NCI-H146 (cell line): ENCODE measurements at places on chromosomes 16 and 17.
A peak's percentile ranks its signal among the peaks of the same experiment; 100 is the strongest.

GRCh38 chr17:32783602-32784001 is 93.3 kb downstream of the MYO1D start:
- DNase-seq, result peak; percentile 61

DNA sequence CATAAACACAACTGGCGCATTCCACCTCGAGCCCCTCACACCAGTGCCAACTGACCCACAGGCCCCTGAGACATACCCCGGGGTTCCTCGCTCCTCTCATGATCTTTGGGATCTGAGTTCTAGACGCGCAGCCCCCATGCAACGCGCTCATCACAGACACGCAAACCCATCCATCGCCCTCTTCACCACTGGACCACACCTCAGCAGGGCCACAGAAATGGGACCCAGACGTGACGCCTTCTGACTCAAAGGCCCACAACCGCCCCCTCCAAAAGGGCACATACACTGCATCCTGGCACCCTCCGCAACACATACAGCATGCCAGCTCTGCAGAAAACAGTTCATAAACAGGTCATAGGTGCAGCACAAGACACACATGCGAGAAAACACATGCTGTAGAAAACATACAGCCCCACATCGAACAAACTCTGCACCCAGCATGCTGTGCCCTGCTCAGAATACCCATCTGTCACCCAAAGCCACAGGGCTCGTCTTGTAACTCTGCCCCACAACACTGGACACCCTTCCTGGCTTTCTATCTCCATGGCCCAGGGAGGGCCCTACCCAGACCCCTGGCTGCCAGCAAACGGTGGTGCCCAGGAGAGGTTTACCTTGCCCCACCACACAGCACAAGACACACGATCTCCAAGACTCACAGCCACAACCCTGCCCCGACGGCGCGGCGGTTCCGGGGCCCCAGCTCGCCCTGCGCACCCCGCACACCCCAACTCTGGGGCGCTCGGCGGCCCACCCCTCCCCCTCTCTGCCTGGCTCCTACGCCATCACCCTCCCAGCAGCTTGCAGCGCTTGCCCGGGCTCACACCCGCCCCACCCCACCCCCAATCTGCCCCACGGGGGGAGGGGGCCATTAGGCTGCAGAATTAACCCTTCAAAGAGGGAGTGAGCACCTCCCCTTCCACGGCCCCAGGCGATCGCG is 887 bp downstream of the ZBTB4 start:
- peak; percentile 41 for DNase-seq

GRCh38 chr17:81075307-81075706 is 40.4 kb downstream of the BAIAP2 start:
- DNase-seq, result no peak

- no peak for DNase-seq
Measured at GRCh38 chr17:67636834-67637520, 80.8 kb upstream of the NOL11 start.

DNA sequence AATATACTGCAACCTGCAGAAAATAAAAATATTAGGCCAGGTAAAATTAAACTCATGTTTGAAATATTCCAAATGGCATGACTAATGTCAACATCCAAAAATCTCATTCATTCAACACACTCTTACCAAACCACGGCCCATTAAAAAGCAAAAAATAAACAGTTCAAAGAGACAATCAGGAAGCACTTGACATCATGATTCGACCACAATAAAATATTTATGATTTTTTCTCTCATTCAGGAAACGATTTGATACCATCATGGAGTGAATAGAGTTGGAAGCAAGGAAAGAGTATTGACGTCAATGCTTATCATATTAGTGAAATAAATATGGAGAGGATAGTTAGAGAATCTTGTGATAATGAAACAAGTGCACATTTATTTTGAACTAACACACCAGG is 354.1 kb downstream of the KCNJ2 start:
- DNase-seq, result no peak

DNA sequence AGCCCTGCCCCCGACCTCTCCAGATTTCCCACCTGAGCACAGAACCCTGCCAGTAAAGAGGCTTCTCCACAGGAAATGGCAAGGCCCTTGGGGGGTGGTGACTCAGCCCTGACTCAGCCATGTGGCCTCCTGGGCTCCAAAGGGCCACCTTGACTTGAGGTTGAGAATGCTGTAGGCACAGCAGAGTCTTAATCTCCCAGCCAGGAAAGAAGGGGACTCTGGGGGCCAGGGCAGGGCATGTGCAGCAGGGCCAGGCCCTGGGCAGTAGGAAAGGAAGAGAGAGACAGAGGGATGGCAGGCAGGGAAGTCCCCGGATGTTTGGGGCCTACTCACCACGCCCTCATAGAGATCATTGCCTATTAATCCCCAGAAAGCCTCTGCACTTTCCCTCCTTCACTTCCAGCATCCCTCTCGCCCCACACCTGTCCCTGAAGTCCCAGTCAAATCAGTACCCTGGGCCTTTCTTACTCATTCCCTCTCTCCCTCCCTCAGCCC is 4.8 kb upstream of the ITGA3 start:
- DNase-seq, result no peak

DNA sequence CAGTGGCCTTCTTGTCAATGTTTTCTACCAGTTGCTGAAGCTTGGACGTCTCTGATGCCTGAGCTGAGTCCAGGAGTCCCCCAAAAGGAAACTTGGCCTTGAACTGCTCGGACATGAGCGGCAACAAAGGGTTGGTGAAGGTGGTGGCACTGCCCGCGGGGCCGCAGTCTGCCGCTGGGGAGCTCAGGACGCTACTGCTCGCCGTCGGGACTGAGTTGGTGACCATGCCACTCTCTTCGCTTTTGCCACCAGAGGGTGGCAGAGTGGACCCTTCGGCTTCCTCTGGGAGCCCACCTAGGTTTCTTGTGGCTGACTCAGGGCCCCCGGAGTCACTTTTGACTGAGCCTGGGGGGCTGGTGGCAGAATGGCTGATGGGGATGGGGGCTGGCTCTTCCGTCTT is 11.0 kb downstream of the SALL1 start:
- DNase-seq, result no peak

DNA sequence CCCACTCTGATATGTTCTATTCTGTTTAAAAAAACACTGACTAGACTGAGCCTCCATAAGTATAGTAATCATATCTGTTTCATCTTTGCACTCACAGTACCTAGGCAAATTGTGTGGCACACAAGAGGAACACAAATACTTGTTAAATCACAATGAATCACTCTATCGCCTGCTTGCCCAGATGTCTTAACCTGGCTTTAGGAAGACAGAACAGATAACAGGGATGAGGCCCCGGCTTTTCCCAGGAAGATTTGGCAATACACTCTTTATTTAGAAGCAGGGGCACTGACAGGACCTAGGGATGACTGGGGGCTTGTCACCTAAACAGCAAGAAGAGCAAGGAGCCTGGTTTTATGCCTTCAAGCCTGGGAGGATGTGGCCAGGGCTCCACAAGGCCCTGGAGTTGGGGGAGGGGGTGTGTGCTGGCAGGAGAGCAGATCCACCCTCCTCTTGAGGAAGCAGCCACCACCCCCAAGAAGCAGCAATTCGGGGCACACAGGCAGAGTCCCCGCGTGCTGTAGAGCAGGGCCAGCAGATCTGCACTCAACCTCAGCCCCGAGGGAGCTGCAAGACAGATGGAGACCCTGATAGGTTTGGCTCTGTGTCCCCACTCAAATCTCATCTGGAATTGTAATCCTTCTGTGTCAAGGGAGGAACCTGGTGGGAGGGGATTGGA is 41.0 kb upstream of the KSR1 start:
- no peak for DNase-seq

- DNase-seq, result no peak
Measured at GRCh38 chr17:70369391-70369790, 200.1 kb downstream of the KCNJ2 start.

GRCh38 chr17:74860229-74860871 is 665 bp upstream of the GRIN2C start:
- DNase-seq, result no peak

DNA sequence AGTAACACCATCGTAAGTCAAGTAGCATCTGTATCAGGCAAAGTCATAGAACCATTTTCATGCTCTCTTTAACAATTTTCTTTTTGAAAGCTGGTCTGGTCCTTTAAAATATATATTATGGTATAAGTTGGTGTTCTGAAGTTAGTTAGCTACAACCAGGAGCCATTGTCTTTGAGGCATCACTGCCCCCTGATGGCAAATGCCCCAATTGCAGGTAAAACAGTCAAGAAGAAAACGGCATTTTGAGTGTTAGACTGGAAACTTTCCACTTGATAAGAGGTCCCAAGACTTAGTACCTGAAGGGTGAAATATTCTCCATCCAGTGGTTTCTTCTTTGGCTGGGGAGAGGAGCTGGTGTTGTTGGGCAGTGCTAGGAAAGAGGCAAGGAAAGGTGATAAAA is 14.1 kb downstream of the TP53 start:
- DNase-seq, result no peak

DNA sequence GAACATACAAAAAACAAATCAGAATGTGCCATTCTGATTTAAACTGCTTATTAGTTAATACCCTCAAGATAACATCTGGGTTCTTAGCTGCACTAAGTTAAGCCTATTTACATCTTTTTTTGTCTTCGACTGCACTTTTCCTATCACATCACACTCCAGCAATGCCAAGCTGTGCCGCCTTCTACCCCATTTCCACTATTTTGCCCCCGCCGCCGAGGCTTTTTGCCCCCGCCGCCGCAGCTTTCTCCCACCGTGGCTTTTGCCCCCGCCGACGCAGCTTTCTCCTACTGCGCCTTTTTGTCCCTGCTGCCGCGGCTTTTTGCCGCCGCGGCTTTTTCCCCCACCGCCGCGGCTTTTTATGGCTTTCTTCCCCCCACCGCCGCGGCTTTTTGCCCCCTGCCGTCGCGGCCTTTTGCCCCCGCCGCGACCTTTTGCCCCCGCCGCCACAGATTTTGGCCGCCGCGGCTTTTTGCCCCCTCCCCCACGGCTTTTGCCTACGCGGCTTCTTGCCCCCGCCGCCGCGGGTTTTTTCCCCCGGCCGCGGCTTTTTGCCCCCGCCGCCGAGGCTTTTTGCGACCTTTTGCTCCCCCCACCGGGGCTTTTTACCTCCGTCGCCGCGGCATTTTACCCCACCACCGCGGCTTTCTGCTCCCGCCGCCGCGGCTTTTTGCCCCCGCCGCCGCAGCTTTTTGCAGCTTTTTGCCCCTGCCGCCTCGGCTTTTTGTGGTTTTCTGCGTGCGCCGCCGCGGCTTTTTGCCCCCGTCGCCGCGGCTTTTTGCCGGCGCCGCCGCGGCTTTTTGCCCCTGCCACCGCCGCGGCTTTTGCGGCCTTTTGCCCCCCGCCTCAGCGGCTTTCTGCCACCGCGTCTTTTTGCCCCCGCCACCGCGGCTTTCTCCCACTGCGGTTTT is 331.4 kb upstream of the WSB1 start:
- no peak for DNase-seq

GRCh38 chr16:4190712-4191333 is 51.1 kb downstream of the SRL start:
- DNase-seq, result no peak

GRCh38 chr17:18362698-18363100 is 651 bp downstream of the SHMT1 start:
- DNase-seq, result peak; percentile 24

DNA sequence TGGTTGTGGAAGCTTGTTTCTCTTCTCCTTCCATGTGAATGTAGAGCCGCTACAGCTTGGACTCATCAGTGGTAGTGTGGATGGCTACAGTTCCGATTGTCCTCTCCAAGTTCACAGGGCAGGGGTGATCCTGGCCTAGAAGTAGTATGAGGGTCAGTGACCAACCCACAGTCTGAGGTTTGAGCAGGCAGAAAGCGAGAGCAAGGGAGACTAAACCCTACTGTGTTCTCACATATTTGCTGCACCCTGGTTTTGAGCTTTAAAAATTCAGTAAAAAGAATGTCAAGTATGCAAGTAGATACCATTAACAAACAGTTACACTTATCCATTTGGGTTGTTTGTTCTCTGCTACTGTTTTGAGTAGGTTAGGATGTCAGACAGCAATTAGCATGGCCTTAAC is 148.9 kb downstream of the MRTFB start:
- DNase-seq, result no peak

- DNase-seq, result no peak
Measured at GRCh38 chr16:3732171-3732570, 14.8 kb upstream of the TRAP1 start.

DNA sequence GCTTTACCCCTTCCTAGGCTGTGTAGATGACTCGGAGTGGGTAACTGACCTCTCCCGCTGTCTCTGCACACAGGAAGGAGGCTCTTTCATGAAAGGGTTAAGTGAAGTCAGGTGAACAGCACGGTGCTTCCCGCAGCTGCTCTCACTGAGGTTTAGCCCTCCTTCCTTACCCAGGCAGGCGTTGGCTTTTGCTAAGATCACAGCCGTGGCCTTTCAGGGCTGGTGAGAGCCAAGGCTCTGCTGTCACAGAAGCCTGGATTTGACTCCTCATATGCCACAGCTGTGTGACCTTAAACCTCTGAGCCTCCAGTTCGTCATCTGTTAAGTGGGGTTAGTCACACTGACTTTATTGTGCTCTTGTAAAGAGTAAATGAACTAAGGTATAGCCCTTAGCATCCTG is 90.9 kb upstream of the PLCG2 start:
- DNase-seq, result no peak

DNA sequence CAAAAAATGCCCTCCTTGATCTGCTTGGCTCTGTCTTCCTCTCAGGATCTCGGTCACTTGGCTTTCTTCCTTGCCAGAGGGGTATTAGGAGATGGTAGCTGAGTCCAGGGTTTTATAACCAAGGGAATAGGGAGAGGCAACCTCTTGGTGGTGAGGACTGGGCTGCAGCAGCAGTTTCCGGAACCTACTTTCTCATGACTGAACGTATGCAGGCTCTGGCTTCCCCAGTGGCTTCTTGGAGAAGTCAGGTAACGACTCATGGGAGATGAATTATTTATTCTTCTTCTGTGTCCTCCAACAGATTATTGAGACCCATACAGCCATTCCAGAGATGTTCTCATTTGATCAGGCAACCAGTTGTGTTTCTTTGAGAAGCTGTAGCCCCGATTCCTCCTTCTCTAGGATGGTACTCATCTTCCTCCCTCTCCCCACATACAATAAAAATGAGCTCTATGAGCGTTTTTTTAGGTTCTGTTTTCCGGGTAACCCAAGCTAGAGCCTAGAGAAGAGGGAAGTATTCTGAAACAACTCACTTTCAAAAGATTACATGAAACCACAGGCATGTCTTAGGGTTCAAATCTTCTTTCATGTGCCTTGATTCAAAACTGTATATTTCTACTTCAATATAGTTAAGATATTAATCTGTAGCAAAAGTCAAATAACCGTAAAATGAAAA is 22.3 kb upstream of the DHX40 start:
- no peak for DNase-seq

GRCh38 chr17:75084039-75084660 is 3.6 kb upstream of the SLC16A5 start:
- peak; percentile 20 for DNase-seq
